Osteocyte (in vitro differentiated cells): ENCODE measurements at places on chromosomes 7 and 10.

DNA sequence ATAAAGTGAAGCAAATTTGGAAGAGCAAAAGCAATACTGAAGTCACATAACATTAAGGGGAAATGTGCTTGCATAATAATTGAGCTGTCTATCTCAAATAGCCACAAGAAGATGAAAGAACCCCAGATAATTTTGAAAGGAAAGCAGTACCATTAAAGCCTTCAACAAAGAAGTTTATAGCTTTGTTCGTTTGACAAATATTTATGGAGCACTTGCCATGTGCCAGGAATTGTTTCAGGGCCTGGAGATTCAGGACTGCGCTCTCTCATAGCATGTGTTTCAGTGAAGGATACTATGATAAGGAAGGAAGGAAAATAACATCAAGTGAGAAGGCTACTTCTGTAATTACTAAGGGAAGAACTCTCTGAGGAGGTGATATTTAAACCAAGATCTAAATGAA is 212.3 kb upstream of the CSTF2T start:
- no peak overlapping the region for H3K4me3 ChIP-seq
- no peak overlapping the region for H3K27ac ChIP-seq
- no peak for DNase-seq
- H3K36me3 ChIP-seq: no peaks in the 10 kb centered on the region

- H3K4me3 ChIP-seq: no peak overlapping the region
- no peak for DNase-seq
- H3K27me3 ChIP-seq: no peaks in the 10 kb centered on the region
- no peaks in the 10 kb centered on the region for H3K36me3 ChIP-seq
Observed at GRCh38 chr7:76425156-76425555, 406 bp downstream of the ZP3 start.

GRCh38 chr10:98646998-98647917 is 200.5 kb upstream of the HPS1 start:
- no peaks in the 10 kb centered on the region for H3K4me1 ChIP-seq
- no peak overlapping the region for H3K4me3 ChIP-seq
- H3K36me3 ChIP-seq: no peaks in the 10 kb centered on the region
- no peak for DNase-seq
- peaks cover 8% of the 10 kb centered on the region for H3K27me3 ChIP-seq
- H3K27ac ChIP-seq: no peak overlapping the region

GRCh38 chr10:90856964-90857634 is 740 bp downstream of the HTR7 start:
- H3K36me3 ChIP-seq: no peaks in the 10 kb centered on the region
- peak overlapping the region; percentile 81 for H3K4me3 ChIP-seq
- DNase-seq: no peak
- H3K27me3 ChIP-seq: peaks cover 2% of the 10 kb centered on the region
- peaks cover 26% of the 10 kb centered on the region for H3K4me1 ChIP-seq
- H3K27ac ChIP-seq: no peak overlapping the region

- no peak for DNase-seq
- H3K27me3 ChIP-seq: no peaks in the 10 kb centered on the region
- H3K4me3 ChIP-seq: peak overlapping the region; percentile 55
- peak overlapping the region; percentile 86 for H3K27ac ChIP-seq
Observed at GRCh38 chr7:94355454-94355853, 39.2 kb upstream of the COL1A2 start.

GRCh38 chr10:96667401-96667800 is 52.9 kb downstream of the PIK3AP1 start:
- H3K27me3 ChIP-seq: no peaks in the 10 kb centered on the region
- no peak for DNase-seq
- no peaks in the 10 kb centered on the region for H3K36me3 ChIP-seq

- no peaks in the 10 kb centered on the region for H3K36me3 ChIP-seq
- H3K4me1 ChIP-seq: no peaks in the 10 kb centered on the region
- no peak for DNase-seq
- H3K27ac ChIP-seq: no peak overlapping the region
Observed at GRCh38 chr10:128046953-128047290, 79.3 kb downstream of the MKI67 start.

DNA sequence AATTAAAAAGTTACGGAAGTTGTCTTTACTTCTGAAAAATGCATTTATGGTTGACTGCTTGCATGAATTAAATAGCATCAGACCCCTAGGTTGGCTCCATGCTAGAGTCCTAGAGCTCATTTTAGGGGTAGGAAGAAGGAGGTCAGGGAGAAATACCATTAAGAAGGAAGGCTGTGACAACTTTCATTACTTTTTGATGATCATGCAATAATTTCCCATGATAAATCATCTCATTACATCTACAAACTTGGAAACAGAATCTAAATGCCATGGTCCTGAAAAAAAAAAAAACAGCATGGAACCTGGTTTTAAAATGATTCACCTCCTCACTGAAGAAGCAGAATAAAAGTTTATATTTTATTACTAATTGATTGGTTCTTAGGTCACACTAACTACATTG is 20.3 kb upstream of the PLXNA4 start:
- H3K4me3 ChIP-seq: no peak overlapping the region
- no peak overlapping the region for H3K27ac ChIP-seq
- DNase-seq: no peak

DNA sequence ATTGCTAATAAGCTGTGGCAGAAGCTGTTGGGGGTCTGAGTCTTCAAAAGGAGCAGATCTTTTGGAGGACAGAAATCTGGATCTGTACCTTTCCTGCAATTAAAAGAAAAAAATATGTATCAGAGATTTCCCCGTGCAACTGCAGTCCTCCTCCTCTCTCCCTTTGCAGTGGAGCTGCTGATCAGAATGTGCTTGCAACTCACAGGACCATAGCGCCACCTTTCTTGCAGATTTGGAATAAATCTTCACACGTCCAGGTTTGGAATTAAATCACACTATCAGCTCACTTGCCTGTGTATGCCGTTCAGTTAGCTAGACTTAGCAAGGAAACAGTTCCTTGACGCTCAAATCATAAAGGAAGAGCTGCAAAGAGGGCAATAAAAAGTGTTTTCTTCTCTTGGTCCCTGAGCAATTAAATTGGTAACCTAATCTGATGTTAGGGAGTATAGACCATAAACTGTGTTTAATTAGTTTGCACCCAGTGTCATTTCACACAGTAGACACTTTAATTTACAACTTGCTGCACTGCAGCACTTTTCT is 77.4 kb downstream of the PON1 start:
- H3K4me1 ChIP-seq: peaks cover 14% of the 10 kb centered on the region
- peaks cover 5% of the 10 kb centered on the region for H3K27me3 ChIP-seq
- H3K36me3 ChIP-seq: no peaks in the 10 kb centered on the region

DNA sequence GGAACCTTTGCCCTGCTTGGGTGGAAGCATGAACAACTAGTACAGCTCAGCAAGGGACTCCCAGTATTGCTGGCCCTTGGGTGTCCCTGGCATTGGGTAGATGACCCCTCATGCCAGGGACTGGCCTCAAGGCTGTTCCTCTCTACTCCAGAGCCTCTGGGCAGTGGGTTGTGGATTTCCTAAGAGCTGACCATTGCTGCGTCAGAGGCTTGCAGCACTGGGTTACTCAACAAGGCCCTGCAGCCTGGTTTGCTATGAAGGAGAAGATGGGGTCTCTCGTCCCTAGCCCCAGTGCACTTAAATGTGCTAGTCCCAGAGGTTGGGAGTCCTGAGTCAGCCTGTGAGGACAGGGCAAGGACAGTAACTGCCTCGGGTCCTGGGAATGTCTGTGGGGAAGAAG is 2.5 kb downstream of the VSIR start:
- H3K4me1 ChIP-seq: peaks cover 45% of the 10 kb centered on the region
- no peak overlapping the region for H3K4me3 ChIP-seq
- H3K36me3 ChIP-seq: no peaks in the 10 kb centered on the region
- H3K27me3 ChIP-seq: no peaks in the 10 kb centered on the region
- no peak for DNase-seq
- H3K27ac ChIP-seq: no peak overlapping the region
